ENCODE measurements at places on chromosomes 3 and 15.
A peak's percentile ranks its signal among the peaks of the same experiment; 100 is the strongest.

- DNase-seq, result peak; percentile 98
Observed at GRCh38 chr3:45011756-45012508, 14.2 kb upstream of the CLEC3B start.

DNA sequence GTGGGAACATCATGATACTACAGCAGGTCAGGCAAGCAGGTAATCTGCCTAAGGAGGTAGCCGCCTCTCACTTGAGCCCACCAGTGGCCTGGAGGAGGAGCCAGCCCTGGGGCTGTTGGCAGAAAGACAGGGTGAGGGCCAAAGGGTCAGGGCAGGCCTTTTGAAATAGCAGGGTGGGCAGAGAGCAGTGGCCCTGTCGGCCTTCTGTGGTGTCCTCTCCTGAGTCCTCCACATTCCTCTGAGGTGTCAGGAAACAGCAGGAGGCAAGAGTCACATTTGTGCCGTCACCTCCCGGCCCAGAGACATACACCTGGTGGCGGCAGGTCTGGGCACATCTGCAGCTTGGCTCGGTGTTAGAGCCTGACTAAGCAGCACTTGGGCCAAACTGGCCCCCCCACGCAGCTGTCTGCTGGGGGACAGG lies 3.9 kb upstream of the BNC1 start:
- no peak for DNase-seq

GRCh38 chr3:144816323-144816722 lies 844.7 kb downstream of the DIPK2A start:
- peak; percentile 40 for DNase-seq

DNA sequence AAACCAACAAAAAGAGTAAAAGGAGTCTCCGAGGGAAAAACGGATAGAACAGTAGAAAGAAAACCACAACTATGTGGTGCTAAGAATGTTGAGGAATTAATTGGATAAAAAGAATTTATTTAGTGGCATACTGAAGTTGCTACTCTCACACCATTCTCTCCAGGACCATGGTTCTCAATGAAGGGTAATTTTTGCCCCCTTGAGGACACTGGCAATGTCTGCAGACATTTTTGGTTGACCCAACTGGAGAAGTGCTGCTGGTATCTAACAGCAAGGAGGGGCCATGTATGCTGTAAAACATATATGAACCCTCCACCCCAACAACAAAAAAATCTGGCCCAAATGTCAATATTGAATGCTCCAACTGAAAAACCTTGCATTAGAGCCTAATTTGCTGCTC lies 85.9 kb upstream of the CSPG5 start:
- DNase-seq, result peak; percentile 61

DNA sequence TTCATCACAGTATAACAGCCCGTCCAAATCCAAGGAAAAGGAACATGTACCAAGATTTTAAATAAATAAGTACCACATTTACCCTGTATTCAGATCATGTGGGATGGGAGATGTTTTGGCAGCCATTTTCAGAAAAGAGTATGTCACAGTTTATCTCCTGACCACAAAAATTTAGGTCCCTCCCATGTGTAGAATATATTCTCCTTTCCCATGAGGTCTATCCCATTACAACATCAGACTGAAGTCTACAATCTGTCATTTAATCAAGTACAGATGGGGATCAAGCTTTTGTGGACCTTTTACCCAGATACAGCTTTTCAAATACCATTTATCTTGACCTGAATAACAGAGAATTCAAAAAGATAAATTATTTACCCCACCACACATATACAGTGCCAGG lies 444.5 kb downstream of the PLOD2 start:
- peak; percentile 56 for DNase-seq

All from fibroblast of skin of back (primary cell).